ENCODE measurements at places on chromosomes 2 and 18.

GRCh38 chr2:214629875-214630274, 179.6 kb downstream of the BARD1 start:
- no peak for DNase-seq

DNA sequence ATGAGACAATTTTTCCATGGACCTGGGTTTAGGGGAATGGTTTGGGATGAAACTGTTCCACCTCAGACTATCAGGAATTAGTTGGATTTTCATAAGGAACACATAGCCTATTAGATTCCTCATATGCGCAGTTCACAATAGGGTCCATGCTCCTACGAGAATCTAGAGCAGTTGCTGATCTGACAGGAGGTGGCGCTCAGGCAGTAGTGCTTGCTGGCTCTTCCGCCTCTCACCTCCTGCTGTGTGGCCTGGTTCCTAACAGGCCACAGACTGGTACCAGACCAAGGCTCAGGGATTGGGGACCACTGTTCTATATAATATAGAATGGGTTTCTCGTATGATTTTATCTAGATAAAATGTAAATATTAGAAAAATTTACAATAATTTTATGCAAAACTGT, 338.7 kb downstream of the CPS1 start:
- no peak for DNase-seq

- no peak for DNase-seq
Measured at GRCh38 chr2:33848486-33848885, 249.4 kb upstream of the FAM98A start.

DNA sequence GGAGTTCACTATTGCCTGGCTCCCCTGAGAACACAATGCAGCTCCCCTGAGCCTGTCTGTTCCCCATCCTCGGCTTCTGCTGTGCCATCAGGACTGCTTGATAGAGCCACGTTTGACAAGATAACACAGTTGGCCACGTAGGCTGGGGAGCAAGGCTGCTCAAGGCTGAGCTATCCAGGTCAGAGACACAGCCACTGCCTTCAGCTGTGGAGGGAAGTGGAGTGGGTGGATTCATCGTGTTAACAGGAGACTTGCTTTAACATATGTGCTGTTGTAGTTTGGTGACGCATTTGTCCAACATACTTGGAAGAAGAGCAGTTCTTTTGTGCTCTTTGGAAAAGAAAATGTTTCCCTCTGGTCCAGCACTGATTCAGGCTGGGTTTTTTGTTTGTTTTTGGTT, 68.8 kb downstream of the WDSUB1 start:
- DNase-seq = no peak

DNA sequence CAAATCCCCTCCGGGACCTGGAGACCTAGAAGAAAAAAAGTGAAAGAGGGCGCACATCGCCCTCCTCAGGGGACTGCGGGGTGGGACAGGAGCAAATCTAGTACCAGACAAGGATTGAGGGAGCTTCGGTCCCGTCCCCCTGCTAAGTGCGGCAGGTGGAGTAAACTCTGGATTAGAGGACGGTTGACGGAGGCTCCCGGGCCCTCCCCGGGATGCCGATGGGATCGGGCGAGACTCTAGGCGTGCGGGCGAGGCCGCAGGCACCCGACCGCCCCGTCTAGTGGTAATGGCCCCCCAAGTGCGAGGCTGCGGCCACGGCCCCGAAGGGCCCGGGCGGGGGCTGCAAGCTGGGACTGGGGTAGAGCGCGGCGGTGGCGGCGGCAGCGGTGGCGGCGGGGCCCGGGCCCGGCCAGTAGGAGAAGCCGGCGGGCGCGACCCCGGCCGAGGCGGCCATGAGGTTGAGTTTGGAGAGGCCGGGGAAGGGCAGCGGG, 3.5 kb downstream of the FEV start:
- DNase-seq = no peak

- DNase-seq = no peak
Measured at GRCh38 chr2:45648636-45649035, 2.8 kb upstream of the PRKCE start.

GRCh38 chr2:10529611-10530010, 81.5 kb upstream of the ODC1 start:
- DNase-seq = no peak

- no peak for DNase-seq
Measured at GRCh38 chr18:47735041-47735702, 195.3 kb downstream of the SMAD2 start.

DNA sequence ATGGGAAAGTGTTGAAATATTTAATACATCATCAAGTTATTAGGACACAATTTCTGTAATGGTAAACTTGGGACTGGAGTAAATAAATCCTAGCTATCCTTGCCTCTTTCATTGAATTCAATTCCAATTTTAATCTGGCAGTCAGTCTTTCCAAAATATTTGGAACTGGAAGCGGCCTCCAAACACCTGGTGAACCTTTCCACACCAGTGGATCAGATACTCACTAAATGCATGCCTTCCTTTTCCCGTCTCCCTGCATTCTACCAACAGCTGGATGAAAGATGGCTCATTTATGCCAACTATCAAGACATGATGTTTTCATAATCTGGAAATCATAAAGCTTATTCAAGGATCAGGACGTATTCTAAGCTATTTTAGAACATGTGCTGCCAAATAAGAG, 488.2 kb upstream of the SPHKAP start:
- DNase-seq = no peak
